ENCODE measurements at places on chromosomes 2 and 18. TPM values are rescaled to one million over a fixed set of nuclear protein-coding genes. Genes with fewer than 3 reads are reported as not detected.

The MATN3 gene
- total RNA-seq: 0.76 TPM

The KLHL41 gene
- 0.43 TPM for total RNA-seq

The DSG4 gene
- not detected for total RNA-seq

DNA sequence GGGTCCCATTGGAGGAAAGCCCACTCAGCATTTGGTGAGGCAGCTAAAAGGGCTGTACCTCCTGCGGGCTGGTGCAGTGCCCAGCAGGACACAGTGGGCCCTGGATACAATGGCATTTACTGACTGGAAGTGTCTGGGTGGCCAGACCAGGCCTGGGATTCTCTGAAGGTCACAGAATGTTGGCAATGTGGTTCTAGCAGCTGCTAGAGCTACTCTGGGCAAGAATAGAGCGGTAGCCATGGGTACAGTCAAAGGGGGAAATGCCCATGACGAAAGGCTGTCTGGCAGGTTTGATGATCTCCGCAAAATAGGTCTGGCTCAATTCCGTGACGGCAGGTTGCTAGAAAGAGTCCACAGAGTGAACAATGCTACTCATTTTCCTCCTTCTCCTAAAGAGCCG is 241.8 kb downstream of the AFF3 start:
- DNase-seq: no peak
- H3K36me3 ChIP-seq: no peaks in the 10 kb centered on the region
- H3K27ac ChIP-seq: no peak overlapping the region
- H3K4me3 ChIP-seq: no peak overlapping the region
- no peaks in the 10 kb centered on the region for H3K27me3 ChIP-seq
- no peaks in the 10 kb centered on the region for H3K4me1 ChIP-seq

The GPR39 gene
- total RNA-seq: not detected

Measured in spleen (tissue), 13 donors.